Pancreas (tissue), 10 donors: ENCODE measurements at places on chromosomes 3 and 15. TPM values are rescaled to one million over a fixed set of nuclear protein-coding genes. Genes with fewer than 3 reads are reported as not detected.

DNA sequence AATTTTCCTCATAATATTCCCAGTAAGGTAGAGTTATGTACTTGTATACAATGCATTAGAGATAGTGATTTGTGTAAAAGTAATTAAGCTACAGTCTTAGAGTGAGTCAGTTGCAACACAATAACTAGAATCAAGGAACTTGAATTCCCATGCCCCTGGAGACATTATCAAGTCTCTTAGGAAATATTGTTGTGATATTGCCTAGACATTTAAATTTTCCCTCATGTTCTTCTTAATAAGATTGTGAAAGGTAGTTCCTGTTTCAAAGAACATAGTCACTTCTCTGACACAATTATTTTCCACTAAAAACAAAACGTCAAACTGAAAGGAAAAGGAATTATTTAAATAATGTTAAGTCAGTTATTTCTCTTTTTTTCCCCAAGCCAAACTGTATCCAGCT lies 13.0 kb upstream of the ATP1B3 start:
- H3K27ac ChIP-seq: no peak overlapping the region
- no peak overlapping the region for H3K4me3 ChIP-seq
- H3K36me3 ChIP-seq: no peaks in the 10 kb centered on the region
- DNase-seq: no peak
- no peaks in the 10 kb centered on the region for H3K27me3 ChIP-seq

GOLGA6L4 gene
- 3.1 TPM for total RNA-seq

GRCh38 chr3:68033867-68034266 lies 379.5 kb upstream of the SUCLG2 start:
- H3K27ac ChIP-seq: no peak overlapping the region
- H3K27me3 ChIP-seq: no peaks in the 10 kb centered on the region
- H3K36me3 ChIP-seq: no peaks in the 10 kb centered on the region
- no peaks in the 10 kb centered on the region for H3K4me1 ChIP-seq

- no peaks in the 10 kb centered on the region for H3K4me1 ChIP-seq
- H3K4me3 ChIP-seq: no peak overlapping the region
- no peaks in the 10 kb centered on the region for H3K27me3 ChIP-seq
- no peaks in the 10 kb centered on the region for H3K36me3 ChIP-seq
- no peak overlapping the region for H3K27ac ChIP-seq
Measured at GRCh38 chr3:133901083-133901482, 5.4 kb upstream of the RAB6B start.

C3orf49 gene
- not detected for total RNA-seq

GRCh38 chr15:101611580-101612299 lies 40.4 kb downstream of the TM2D3 start:
- no peaks in the 10 kb centered on the region for H3K27me3 ChIP-seq
- H3K36me3 ChIP-seq: no peaks in the 10 kb centered on the region
- H3K4me3 ChIP-seq: no peak overlapping the region
- DNase-seq: no peak
- no peak overlapping the region for H3K27ac ChIP-seq
- peaks cover 5% of the 10 kb centered on the region for H3K4me1 ChIP-seq

GRCh38 chr3:190491533-190492054 lies 22.3 kb upstream of the IL1RAP start:
- no peaks in the 10 kb centered on the region for H3K27me3 ChIP-seq
- no peak overlapping the region for H3K4me3 ChIP-seq
- H3K36me3 ChIP-seq: no peaks in the 10 kb centered on the region
- DNase-seq: no peak

DNA sequence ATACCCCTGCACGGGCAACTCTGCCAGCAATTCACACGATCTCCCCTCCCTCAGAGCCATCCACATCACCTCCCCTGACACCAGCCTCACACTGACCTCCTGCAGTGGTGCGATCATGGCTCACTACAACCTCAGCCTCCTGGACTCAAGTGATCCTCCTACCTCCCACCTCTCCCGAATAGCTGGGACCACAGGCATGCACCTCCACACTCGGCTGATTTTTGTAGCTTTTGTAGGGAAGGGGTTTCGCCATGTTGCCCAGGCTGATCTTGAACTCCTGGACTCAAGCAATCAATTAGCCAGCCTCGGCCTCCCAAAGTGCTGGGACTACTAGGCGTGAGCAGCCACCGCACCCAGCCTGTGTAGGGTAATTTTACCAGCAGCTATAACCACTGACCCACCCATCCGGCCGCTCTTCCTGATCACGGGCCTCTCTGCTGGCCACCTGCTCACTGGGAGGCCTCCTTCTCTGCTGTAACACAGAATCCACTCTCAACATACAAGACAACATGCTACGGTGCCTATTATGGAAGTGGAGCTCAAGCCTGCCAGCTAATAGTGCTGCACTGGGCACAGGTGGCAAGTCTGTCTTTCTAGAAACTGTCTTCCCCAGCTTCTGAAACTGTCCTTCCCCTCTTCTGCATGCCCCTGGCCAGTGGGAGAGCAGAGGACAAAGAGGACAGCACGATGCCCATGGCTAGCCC lies 4.6 kb downstream of the GP9 start:
- H3K36me3 ChIP-seq: no peaks in the 10 kb centered on the region
- no peaks in the 10 kb centered on the region for H3K4me1 ChIP-seq
- no peaks in the 10 kb centered on the region for H3K27me3 ChIP-seq
- no peak overlapping the region for H3K4me3 ChIP-seq
- DNase-seq: peak; percentile 16
